ENCODE measurements at places on chromosomes 2 and 18. TPM values are rescaled to one million over a fixed set of nuclear protein-coding genes. Genes with fewer than 3 reads are reported as not detected.

Gene IL36A
- not detected for total RNA-seq

Gene CHST10
- 3.1 TPM for total RNA-seq

GRCh38 chr2:225416616-225417367, 17.3 kb downstream of the NYAP2 start:
- no peak for DNase-seq

GRCh38 chr2:143083636-143084035, 45.6 kb upstream of the ARHGAP15 start:
- DNase-seq: no peak

DNA sequence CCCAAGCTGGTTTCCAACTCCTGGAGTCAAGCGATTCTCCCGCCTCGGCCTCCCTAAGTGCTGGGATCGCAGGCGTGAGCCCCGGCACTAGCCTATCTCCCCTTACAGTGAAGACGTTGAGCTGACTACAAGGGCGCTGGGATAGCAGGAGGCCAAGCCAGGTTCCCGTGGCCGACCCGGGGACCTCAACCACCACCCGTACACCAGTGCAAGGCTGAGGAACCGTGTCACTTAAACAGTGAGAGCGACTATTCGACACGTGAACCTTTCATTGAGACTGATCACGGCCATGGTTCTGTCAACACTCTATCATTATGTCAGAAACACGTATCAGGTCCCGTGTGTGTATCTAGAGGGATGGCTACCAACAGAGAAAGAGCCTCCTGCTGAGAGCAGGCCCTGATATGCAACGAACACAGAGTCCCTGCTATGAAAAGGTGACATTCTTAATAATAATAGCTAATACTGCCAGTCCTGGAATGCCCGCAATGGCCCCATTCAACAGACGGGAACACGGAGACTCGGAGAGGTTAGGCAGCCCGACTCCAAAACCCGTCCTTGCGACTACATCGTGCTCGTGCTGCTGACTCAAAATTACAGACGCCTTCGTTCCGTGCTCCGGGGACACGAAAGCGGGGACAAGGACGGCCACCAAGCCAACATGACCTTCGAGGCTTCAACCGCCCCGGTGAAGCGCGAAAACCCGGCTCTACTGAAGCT, 833 bp downstream of the AFG3L2 start:
- peak; percentile 27 for DNase-seq

DNA sequence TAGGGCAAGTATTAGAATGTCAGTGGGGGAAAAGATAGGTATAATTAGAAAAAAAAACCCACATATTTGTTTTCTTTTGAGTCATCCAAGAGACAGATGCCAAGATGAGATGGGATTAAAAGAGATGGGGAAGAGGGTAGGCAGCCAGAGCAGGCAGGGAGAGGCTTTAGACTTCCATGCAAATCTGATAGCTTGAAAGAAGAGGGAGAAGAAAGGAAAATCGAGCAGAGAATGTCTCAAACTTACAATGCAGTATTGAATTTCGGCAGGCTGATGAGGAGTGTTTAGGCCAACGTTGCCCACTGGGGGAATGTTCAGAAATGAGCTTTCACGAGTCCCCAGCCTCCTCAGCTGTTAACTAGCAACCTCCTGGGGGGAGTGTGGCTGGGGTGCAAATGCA, 91.3 kb downstream of the SPATS2L start:
- DNase-seq: no peak

GRCh38 chr2:239285071-239285931, 115.5 kb downstream of the HDAC4 start:
- DNase-seq: no peak
